IMR-90 (cell line): ENCODE measurements at places on chromosomes 4 and X. TPM values are rescaled to one million over a fixed set of nuclear protein-coding genes. Genes with fewer than 3 reads are reported as not detected.

Gene PHOX2B
- not detected in 2 replicates for total RNA-seq

GRCh38 chrX:112163906-112164305 is 81.3 kb upstream of the TRPC5 start:
- H3K27ac ChIP-seq = no peak overlapping the region
- no peaks in the 10 kb centered on the region; the same call in none of the 2 replicates for H3K27me3 ChIP-seq
- H3K4me3 ChIP-seq = no peak overlapping the region
- no peaks in the 10 kb centered on the region for H3K4me1 ChIP-seq
- no peaks in the 10 kb centered on the region for H3K36me3 ChIP-seq
- DNase-seq = peak; percentile 49

DNA sequence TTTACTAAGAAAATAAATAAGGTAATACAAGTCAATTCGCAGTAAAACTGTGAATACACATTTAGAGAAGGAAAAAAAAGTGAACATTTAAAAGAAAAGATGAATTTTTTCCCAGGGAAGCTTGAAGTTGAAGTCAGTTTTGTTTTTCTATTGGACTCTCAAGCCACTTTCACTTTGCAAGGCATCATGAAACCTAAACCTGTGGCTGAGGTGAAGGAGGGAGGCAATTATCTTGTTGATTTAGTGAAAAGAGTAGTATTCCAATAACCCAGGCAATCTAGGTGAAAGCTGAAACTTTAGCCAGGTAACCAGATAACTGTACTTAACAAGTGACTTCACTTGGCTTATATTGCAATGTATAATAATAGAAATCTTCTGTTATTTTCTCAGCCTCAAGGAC is 138.6 kb downstream of the HDX start:
- no peak for DNase-seq
- no peak overlapping the region for H3K4me3 ChIP-seq
- H3K4me1 ChIP-seq = no peaks in the 10 kb centered on the region
- no peak overlapping the region for H3K27ac ChIP-seq

DNA sequence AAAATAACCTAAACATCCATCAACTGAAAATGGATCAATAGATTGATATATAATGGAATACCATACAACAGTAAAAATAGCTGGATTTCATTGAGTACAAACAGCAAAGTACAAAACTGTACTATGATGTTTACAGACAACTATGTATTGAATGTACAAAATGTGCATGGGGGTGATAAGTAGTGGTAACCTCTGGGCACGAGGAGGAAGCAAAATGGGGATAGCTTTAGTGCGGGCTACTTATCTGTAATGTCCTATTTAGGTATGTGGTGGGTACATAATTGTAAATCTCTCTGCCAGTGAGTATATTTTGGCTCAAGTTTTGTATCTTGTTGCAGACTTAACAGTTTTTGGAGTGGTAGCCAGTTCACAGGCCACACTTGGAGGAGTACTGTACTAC is 123.6 kb downstream of the STAG2 start:
- H3K27me3 ChIP-seq = no peaks in the 10 kb centered on the region
- H3K27ac ChIP-seq = no peak overlapping the region
- no peaks in the 10 kb centered on the region for H3K4me1 ChIP-seq
- peaks cover 16% of the 10 kb centered on the region; the same call in 1 of the 2 replicates for H3K36me3 ChIP-seq

Gene NXF3
- total RNA-seq = not detected in 2 replicates

DNA sequence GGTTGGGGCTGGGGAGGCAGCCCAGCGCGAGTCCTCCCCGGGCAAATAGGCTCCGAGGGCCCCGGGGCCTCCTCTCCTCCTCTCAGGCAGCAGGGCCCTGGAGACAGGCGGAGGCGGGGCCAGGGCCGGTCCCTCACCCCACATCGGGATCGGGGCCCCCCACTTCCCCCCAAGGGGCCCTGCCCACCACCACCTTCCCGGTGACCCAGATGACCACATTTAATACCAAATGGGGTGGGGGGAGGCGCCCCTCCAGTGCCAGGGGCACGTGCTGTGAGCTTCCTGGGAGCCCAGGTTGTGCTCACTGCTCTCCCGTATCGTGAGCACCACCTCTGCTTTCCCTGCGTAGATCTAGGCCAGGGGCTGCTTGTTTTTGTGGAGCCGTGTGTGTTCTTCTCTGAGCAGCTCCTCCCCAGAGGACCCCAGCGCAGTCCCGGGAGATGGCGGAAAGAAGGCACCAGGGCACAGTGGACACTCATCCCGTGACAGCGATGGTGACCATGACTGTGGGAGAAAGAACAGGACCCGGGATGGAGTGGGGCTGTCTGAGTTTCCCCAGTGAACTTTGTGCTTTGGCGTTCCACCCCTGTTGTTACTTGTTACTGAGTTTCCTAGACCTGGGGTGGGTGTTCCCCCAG is 2.1 kb downstream of the PNMA6A start:
- no peaks in the 10 kb centered on the region for H3K36me3 ChIP-seq
- no peak overlapping the region for H3K27ac ChIP-seq
- H3K27me3 ChIP-seq = no peaks in the 10 kb centered on the region
- no peak for DNase-seq

- peaks cover 13% of the 10 kb centered on the region for H3K27me3 ChIP-seq
- H3K27ac ChIP-seq = no peak overlapping the region
- H3K4me1 ChIP-seq = no peaks in the 10 kb centered on the region
- DNase-seq = peak; percentile 23
- H3K36me3 ChIP-seq = no peaks in the 10 kb centered on the region
Measured at GRCh38 chr4:140427919-140428471, 547 bp upstream of the CLGN start.

Gene TLR2
- under 0.01 TPM in 2 replicates for total RNA-seq

GRCh38 chr4:75968084-75968483 is 22.7 kb downstream of the SDAD1 start:
- no peaks in the 10 kb centered on the region for H3K4me1 ChIP-seq
- no peak overlapping the region for H3K27ac ChIP-seq
- H3K4me3 ChIP-seq = no peak overlapping the region
- DNase-seq = no peak
- H3K27me3 ChIP-seq = no peaks in the 10 kb centered on the region

Gene HDX
- total RNA-seq = 11.4 and 11.8 TPM in 2 replicates
